ENCODE measurements at places on chromosomes 11 and 22.
A peak's percentile ranks its signal among the peaks of the same experiment; 100 is the strongest.

- DNase-seq = no peak
Observed at GRCh38 chr22:36912694-36913426, 568 bp upstream of the CSF2RB start.

DNA sequence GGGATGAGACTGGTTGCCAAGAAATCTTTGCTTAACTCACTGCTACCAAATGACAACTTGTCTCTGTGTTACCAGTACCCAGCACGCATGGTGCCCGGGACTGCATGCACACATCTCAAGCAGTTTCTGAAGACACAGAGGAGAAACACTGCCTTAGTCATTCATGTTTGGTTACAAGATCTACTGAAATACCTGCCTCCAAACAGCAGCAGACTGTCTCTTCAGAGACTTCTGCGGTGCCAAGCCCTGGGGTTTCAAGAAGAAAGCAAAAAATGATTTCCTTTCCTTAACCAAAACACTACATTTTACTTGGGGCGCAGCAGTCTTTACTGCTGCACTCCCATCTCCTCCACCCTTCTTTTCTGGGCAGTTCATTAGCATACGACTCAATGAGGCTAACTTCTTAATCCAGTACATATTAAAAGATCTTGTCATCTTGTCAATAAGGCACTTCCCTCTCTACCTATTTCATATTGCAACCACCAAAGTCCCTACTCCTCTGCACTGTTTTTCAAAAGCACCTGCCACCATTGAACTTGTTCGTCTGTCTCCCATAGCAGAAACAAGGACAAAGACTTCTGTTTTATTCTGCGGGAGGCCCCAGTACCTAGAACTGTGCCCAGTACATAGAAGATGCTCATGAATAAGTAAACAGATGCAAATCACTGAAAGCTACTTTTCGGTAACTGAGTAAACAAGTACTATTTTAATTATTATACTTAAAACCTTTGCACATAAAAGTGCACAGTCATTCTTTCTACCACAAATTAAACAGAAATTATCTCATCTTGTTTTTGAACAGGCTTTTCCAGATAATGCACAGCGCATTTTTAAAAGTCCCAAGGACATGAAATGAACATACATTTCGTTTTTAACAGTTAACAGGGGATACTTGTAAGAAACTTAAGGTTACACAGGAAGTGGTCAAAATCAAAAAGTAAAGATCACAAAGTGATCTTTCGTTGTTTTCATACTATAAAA is 4.0 kb downstream of the NAP1L4 start:
- DNase-seq = peak; percentile 30

- no peak for DNase-seq
Observed at GRCh38 chr11:24574461-24574860, 77.6 kb downstream of the LUZP2 start.

DNA sequence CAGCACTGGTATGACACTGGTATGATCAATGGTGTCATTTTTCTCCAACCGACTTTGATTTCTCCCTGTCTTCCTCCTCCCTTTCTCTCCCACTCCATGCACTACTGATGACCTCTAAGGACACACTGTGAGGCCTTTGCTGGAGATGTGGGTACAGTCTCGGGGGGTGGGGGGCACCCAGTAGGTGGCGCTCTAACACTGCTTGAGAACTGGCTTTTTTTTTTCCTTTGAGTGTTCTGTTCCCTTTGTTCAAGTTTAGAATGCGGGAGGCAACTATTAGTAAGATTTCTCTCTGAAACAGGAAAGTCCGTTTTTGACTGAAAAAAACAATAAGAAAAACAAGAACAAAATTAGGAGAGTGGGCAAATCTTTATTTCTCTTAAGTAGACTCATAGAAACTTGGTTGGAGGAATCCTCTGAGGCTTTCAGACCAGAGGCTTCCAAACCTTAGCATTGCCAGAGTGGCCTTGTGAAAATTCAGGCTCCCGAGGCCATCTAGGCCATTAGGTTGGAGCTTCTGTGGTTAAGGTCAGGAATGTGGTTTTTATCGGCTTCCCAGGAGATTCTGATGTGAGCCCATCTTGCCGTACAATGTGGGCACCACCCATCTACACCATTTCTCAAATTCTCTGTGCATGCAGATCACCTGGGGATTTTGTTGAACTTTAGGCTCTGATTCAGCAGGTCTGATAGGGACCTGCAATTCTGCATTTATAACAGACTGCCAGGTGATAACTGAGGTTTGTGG is 43.2 kb downstream of the PANX1 start:
- no peak for DNase-seq

- DNase-seq = no peak
Observed at GRCh38 chr11:27233654-27234042, 129.4 kb downstream of the CCDC34 start.

DNA sequence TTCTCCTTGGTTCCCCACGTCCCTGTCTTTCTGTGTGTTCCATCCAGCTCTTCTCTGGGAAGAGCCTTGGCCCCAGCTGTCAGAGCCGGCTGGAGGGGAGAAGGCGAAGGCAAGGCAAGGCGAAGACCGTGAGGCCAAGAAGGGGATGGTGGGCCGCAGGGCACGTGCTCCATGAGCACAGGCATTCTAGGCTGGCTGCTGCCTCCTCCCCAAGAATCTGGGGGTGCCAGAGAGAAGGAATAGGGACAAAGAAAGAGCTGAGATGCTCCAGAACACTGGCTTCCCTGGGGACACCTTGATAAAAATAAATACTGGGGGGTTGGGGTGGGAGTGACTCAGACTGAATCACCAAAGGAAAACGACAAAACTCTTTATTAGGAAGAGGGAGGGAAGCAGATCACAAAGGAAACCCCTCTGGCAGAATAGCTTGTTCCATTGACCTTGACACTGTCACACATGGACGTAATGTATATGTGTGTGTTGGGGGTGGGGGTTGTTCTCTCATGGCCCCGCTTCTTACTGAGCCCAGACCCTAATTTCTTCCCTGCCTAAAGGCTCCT is 52.5 kb downstream of the NECTIN1 start:
- DNase-seq = no peak

DNA sequence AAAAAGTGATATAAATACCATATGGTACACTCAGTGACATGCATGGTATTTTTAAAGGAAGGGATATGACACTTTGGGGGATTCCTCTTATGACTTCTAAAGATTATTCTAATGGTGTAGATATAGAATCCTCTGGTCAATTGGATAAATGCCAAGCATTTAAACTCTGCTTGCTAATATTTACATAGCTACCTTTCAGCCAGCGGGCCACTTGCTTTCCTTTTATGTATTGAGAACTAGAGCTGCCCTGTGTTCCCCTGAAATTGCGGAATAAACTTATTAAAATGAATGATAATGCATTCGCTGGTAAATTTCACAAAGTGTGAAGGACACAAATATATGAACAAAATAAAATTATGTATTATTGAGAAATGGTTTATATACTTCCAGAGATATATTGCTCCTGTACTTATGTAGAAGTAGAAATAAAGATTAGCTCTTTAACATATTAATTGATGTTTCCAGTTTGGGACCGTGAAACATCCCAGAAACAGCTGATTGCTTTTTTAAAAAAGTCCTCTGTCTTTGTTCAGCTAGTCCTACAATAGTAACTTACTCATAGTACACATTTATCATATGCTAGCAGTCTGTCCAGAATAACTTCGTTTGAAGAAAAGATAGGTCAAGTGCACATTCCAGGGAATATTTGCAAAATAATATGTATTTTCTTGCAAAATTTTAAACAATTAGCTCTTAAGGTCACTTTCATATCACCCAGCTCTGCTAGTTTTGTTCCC is 40.1 kb upstream of the CARD18 start:
- DNase-seq = no peak

DNA sequence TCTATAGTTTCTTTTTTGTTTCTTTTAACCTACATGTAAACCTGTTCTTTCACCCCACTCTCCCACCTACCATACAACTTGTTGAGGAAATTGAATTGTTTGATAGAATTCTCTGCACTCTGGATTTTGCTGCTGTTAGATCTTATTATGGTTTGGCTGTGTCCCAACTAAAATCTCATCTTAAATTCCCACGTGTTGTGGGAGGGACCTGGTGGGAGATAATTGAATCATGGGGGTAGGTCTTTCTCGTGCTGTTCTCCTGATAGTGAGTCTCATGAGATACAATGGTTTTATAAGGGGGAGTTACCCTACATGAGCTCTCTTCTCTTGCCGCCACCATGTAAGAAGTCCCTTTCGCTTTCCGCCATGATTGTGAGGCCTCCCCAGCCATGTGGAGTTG is 15.0 kb upstream of the PITPNB start:
- no peak for DNase-seq

DNA sequence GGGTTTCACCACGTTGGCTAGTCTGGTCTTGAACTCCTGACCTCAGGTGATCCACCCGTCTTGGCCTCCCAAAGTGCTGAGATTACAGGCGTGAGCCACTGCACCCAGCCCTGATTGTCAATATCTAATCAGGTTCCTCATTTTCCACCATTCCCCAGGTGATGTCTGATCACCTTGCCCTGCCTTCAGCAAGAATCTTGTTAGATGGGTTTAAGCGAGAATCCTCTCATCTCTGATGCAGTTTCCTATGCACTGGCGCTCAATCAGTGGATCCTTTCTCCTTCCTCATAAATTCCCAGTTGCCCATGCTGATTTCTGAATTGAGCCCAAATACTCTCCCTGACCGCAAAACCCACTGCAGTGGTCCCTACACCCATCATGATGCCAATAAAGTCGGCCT is 664 bp upstream of the ZC3H7B start:
- DNase-seq = no peak

- no peak for DNase-seq
Observed at GRCh38 chr11:78926633-78927338, 352.1 kb upstream of the NARS2 start.
